Stimulated activated naive CD4-positive, alpha-beta T cell treated with Interleukin-2 at 50 U/mL for 16 hours (primary cell): ENCODE measurements at places on chromosomes 5 and 9.

GRCh38 chr9:1939926-1940368 is 75.2 kb upstream of the SMARCA2 start:
- DNase-seq, result peak; percentile 20

DNA sequence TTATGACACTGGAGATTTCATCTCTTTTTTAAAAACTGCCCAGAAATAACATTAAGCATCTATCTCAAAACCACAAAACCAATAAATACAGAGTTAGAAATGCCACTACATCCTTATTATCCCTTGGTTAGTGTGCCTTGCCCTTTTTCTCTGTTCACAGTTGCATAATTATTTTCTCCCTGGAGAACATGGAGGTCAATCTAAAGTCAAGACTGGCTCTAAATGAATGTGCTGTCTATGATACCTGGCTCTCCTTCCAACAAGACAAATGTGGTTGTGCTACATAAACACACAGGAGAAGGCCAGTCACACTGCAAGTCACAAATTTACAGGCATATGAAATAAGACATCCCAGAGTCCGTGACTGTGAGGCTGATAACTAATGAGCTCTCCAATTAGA is 2.8 kb downstream of the FBN2 start:
- no peak for DNase-seq

DNA sequence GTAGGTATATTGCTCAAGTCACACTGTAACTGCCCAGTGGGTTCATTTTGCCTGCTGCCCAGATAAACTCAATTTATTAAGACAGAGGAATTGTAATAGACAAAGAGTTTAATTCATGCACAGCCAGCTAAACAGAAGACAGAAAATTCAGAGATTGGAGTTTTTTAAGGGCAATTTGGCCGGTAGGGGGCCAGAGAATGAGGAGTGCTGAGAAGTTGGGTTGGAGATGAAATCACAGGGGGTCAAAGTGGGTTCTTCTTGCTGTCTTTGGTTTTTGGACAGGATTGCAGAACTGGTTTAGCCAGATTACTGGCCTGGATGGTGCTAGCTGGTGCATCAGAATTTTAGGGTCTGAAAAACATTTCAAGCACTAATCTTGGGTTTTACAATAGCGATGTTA is 20.7 kb upstream of the IL33 start:
- no peak for DNase-seq

DNA sequence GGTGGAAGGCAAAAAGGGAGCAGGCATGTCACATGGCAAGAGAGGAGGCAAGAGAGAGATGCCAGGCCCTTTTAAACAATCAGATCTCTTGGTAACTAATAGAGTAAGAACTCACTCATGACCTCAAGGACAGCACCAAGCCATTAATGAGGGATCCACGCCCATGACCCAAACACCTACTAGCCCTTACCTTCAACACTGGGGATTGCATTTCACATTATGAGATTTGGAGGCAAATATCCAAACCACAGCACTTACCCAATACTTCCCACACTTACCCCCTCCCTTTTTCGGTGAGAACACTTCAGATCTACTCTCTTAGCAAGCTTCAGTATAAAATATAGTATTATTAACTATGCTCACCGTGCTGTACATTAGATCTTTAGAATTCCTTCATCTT is 41.9 kb downstream of the ZNF354A start:
- no peak for DNase-seq

GRCh38 chr9:124764774-124765438 is 6.2 kb downstream of the NR6A1 start:
- DNase-seq, result no peak

- DNase-seq, result no peak
These were observed 281.9 kb downstream of the MARCHF11 start for GRCh38 chr5:15897656-15898055.

DNA sequence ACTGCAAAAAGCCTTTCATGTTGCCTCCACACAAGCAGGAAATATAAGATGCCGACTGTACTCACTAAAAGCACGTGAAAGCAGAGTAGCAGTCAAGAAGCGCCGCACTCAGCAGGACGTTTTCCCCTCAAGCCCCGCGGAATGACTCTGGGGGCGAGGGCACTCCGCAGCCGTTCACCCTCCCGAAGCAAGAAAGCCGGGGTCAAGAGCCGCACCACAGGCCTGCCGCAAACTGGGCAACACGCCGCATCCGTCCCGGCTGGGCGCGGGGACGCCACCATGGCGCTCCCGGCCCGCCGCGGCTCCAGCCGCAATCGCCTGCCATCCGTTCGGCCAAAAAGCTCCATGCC is 364 bp downstream of the RPS6 start:
- DNase-seq, result peak; percentile 39

- DNase-seq, result peak; percentile 53
These were observed 1.4 kb downstream of the OTULIN start for GRCh38 chr5:14665949-14666348.

DNA sequence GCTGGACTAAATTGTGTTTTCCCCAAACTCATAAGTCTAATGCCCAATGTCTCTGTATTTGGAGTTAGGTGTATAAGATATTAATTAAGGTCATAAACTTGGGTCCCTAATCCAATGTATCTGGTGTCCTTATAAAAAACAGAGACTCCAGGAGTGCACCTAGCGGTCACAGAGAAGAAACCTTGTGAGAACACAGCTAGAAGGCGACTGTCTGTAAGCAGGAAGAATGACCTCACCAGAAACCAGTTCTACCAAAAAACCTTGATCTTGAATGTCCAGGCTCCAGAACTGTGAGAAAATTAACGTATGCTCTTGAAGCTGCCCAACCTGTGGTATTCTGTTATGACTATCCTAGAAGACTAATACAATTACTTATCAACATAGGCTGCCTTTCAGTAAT is 591.7 kb upstream of the PTPRD start:
- DNase-seq, result no peak

DNA sequence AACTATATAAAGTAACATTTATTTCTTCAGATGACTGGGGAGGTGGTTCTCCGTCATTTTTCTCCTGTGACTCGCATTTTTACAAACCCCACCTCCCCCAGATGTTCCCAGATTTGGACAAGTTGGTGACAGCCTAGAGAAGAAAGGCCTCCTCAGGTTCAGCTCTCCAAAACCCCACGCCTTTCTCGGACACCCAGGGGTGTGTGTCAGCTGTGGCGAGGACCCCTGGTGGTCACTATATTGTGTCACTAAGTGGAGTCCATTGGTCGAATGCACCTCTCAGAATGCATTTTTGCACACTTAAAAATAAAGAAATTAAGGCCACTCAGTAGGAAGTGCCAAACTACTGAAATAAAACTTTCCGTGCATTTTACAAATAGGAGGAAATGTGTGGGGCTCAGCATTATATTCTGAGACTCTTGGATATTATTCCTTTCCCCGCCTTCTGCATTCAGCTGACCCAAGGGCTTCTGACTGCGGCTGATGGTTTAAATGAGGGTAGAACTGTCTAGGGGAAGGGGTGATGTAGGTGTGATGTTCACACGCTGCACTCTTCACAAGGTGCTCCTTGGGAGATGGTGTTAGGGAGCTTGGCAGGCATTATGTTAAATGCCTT is 47.6 kb downstream of the ACO1 start:
- peak; percentile 8 for DNase-seq

DNA sequence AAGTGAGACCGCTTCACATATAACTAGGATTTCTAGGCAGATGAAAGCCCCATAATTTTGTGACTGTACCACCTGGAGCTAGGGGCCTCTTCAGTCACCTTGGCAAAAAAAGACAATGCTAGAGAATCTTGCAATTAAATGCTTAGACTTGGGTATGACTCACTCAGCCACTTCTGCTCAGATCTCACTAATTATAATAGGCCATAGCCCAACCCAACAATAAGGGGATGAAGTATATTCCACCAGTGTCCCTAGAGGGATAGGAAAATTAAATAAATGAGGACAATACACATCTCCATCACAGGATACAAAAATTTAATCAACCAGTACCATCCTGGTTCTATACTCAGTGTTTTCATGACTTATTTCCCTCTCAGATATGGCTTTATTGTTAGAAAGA is 1079.9 kb upstream of the C9orf72 start:
- DNase-seq, result no peak

DNA sequence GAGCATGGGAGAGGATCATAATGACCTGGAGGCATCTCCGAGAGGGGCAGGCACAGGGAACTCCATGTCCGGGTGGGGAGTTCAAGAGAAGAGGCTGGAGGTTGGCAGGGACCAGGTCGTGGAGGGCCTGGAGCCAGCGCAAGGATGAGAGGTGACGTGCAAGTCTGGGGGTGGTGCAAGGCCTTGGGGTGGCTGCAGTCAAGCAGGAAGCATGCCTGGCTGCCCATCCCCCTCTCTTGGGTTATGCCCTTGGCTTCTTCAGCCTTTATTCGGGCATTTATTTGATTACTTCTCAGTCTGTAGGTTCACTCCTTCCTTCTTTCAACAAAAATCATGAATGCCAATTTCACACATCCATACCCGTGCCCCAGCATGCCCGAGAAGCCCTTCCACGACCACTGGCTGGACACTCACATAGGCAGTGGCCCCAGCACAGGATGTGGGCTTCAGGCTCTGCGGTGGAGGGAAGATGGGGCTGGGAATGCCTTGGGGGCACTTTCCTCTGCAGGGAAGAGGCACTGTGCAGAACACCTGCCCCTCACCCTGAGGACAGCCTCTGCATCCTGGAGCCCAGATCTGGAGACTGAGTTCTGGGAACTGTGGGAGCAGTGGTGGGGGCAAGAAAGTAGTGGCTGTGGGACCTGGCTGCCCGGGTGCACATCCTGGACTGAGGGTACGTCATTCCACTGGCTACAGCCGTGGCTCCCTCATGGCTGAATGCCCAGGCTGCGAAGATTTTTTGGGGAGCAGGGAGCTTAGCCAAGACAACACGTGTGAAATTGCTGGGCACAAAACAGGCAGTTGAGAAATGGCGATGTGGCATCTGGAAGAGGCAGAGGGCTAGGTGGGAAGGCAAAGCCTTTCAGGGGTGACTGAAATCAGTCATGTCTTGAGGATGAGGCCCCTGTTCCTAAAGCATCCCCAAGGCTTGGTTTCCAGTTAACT is 38.6 kb downstream of the CRB2 start:
- no peak for DNase-seq
